ENCODE measurements at places on chromosomes 3 and 15.

- DNase-seq: no peak
Observed at GRCh38 chr3:101038880-101039279, 45.7 kb upstream of the ABI3BP start.

DNA sequence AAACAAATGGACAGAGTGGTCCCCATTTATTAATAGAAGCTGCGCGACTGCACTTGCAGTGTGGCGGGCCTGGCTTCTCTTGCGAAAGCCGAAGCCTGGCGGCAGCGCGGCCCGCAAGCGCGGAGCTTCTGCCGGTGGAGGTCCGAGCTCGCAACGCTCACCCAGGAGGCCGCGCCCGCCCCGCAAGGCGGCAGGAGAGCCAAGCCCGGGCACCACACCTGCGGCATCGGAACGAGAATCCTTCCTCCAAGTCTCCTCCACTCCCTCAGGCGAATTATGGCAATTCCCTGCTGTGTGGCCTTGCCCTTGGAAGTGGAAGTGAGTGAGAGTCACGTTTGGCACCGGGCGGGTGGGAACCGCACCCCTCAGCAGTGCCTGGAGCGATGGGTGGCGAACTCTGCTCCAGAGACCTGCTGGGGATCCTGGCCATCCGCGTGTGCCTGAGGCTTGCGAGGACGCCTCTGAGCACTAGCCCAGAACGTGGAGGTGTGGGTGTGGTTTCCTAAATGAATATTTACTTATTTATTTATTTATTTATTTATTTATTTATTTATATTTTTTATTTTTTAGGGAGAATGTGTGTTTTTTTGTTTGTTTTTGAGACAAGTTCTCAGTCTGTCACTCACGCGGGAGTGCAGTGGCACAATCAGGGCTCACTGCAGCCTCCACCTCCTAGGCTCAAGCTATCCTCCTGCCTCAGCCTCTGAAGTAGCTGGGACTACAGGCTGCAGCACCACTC lies 133.7 kb upstream of the UBE2E1 start:
- no peak for DNase-seq

DNA sequence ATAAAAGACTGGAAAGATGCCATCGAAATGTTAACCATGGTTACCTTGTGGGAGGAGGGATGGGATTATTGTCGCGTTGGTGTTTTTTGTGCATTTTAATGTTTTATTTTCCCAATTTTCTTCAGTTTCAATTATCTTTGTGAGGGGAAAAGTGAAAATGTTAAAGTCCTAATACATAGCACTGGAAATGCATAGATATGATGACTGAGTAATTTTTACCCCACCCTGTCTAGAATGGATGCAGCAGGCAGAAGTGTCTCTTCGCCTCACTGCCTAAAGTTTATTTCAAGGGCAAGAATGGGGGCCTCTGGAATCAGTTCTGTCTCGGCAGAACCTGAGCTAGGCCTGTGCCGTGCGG lies 11.5 kb downstream of the FOXL2 start:
- no peak for DNase-seq

GRCh38 chr3:196327405-196327804 lies 9.4 kb upstream of the DYNLT2B start:
- no peak for DNase-seq

DNA sequence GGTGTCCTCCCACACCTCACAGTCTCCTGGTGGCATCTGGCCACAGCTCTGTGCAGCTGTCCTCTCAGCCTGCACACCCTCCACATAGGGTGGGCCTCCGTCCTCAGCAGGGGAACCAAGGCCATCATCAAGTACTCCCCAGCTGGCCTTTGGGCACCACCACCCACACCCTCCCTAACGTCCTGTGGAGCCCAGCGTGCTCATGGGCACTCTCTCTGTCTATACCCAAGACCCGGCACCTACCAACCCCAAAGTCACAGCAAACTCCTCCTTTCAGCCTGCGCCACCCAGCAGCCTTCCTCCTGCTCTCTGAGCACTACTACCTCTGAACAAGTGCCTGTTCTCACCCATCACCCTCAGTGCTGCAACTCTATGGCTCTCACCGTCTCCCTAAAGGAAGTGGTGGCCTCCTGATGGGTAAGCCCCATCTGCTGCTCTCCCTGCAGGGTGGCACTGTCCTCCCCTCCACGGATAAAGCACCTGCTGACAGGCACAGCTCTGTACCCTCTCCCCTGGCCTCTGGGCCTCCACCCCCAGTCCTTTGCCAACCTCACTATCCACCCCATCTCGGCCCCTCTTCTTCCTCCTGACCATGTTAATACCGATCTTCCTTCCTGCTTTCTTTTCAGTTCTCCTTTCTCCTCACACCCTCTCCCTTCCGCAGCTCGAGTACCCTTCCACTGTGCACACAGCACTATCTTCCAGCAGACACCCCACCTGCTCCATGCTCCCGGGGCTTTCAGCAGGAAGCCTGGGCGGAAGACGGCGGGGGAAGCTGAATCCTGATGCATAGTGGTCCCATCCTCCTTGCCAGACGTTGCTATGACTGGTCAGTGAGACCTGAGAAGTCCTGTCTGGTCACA lies 31.5 kb downstream of the SLC41A3 start:
- no peak for DNase-seq

GRCh38 chr15:99385865-99386264 lies 134.6 kb downstream of the LRRC28 start:
- DNase-seq: no peak

DNA sequence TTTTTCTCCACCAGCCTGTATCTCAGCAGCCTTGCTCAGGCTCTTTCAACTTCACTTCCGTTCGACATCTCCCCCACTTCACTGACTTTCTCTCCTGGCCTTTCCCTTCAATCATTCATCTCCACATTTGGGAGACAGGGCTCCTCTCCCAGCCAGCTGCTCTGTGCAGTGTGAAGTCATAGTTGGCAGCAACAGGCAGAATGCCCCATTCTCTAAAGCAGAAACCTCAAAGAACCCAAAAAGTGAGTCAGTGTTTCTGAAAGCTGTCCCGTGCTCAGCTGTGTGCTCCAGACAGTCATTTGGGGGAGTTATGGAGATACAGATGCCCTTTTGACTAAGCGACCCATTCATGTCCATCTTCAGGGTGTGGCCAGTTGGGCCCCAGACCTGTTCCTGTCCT lies 54.3 kb downstream of the NTRK3 start:
- no peak for DNase-seq

Measured in NCI-H1436 (cell line).